ENCODE measurements at places on chromosomes 5 and 9.
A peak's percentile ranks its signal among the peaks of the same experiment; 100 is the strongest.

- DNase-seq = no peak
These were observed 7.1 kb upstream of the AFAP1L1 start for GRCh38 chr5:149264439-149265067.

- DNase-seq = peak; percentile 55
These were observed 1.1 kb upstream of the ADAMTSL1 start for GRCh38 chr9:18472841-18473251.

- DNase-seq = no peak
These were observed 419.3 kb downstream of the ACTL7B start for GRCh38 chr9:108436448-108436847.

DNA sequence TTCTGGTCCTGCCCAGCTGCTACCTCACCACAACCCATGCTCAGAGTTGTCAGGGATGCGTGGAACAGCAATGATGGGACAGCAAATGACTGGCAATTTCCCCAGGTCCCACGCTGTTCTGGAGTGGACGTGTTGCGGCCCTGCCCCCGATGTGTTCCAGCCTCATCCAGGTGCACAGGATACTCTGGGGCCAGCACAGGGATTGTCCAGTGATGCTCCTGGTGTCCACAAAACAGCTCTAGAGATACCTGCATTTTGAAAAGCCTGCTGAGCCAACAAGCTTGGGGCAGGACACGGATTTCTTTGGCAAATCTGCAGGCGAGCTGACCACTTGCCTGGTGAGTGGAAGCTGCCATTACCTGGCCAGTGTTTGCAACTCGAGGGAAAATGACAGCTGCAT lies 88.7 kb downstream of the ANKRD33B start:
- DNase-seq = no peak

- no peak for DNase-seq
These were observed 8.3 kb downstream of the HSD17B3 start for GRCh38 chr9:96293498-96294158.

GRCh38 chr9:120156376-120156775 lies 423.6 kb downstream of the CDK5RAP2 start:
- DNase-seq = no peak

- no peak for DNase-seq
These were observed 67.1 kb downstream of the EHMT1 start for GRCh38 chr9:137685741-137686420.

GRCh38 chr9:21804331-21804730 lies 1.9 kb downstream of the MTAP start:
- DNase-seq = no peak

- DNase-seq = no peak
These were observed at the start of gene DRD1 for GRCh38 chr5:175444060-175444904. Gene DRD1, minus strand, starts transcription at chr5:175444182. Its CDS starts 1,083 bp downstream, at chr5:175443099.

GRCh38 chr5:82274343-82275211 lies 3.6 kb downstream of the RPS23 start:
- DNase-seq = no peak

DNA sequence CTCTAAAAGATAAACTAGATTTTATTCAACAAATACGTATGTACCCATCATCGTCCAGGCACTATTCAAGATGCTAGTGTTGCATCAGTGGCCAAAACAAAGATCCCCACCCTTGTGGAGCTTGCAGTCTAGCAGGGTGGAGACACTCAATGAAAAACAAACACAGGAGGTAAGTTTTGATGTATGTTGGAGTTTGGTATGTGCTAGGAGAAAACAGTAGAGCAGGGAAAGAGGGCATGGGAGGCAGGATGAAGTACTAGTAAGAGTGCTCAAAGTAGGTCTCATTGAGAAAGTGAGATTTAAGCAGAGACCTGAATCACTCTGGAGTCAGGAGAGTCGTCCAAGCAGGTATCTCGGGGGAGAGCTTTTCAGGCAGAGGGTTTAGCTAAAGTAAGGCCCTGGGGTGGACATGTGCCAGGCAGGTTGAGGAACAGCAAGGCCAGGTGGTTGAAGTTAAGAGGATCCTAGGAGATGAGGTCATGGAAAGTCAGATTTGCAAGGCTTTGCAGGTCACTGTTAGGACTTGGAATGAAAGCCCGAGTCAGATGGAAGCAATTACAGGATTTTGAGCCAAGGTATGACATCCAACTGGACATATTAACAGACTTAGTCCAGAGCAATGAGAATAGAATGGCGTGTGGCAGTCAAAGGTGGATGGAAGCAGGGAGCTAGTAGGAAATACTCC lies 9.2 kb downstream of the SNX18 start:
- DNase-seq = no peak

DNA sequence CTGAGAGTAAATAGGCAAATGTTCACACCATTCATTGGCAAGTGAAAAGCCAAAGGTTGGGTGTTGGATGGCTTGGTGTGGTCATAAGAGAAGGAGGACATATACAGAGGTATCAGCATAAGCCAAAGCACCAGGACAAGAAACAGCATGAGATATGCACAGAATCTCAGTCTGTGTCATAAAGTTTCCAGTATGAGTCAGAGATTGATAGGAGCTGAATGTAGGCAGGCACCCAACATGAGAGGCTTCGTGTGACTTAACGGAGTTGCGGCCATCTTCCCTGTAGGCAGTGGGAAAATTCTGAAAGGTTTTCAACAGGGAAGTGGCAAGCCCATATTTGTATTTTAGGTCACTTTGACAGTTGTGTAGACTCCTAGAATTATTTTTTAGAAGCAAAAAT lies 54.5 kb downstream of the SNCAIP start:
- DNase-seq = no peak

- DNase-seq = no peak
These were observed 231.6 kb upstream of the VLDLR start for GRCh38 chr9:2390028-2390427.

GRCh38 chr5:93607367-93608258 lies 24.6 kb downstream of the NR2F1 start:
- DNase-seq = peak; percentile 28

DNA sequence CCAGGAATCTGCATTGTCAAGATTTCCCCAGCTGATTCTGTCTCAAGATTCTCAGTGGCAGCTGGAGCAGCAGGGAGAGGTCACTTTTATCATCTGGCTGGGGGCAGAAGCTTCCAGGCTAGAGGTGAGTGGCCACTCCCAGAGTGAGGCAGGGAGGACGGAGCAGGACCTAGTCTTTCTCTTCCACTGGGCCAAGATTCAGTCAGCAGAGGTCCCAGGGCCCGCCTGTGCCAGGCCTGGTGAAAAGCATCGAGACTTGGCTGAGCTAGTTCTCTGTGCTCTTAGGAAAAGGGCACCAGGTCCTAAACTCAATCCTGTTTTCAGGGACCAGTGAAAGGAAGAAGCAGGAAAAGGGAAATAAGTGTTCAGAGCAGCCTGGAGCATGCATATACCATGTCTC lies 46.6 kb downstream of the IRX1 start:
- no peak for DNase-seq

DNA sequence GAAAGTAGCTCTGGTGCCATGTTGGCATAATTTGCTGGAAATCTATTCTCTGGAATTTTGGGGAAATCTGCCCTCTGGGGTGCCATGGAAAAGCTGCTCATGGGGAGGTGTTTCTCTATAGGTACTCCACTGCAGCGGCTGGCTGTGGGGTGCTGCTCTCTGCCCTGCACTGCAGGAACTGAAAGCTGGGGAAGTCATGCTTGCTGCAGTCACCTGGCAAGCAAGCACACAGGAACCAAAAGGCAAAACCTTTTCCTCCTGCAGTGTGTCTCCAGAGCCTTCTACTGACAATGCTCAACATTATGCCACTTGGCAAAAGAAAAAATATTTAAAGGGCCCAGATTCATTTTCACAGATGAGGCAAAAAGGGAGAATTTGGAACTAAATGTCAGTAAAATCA lies 25.8 kb upstream of the CARNMT1 start:
- DNase-seq = no peak

GRCh38 chr5:156411185-156411613 lies 84.2 kb downstream of the SGCD start:
- no peak for DNase-seq

DNA sequence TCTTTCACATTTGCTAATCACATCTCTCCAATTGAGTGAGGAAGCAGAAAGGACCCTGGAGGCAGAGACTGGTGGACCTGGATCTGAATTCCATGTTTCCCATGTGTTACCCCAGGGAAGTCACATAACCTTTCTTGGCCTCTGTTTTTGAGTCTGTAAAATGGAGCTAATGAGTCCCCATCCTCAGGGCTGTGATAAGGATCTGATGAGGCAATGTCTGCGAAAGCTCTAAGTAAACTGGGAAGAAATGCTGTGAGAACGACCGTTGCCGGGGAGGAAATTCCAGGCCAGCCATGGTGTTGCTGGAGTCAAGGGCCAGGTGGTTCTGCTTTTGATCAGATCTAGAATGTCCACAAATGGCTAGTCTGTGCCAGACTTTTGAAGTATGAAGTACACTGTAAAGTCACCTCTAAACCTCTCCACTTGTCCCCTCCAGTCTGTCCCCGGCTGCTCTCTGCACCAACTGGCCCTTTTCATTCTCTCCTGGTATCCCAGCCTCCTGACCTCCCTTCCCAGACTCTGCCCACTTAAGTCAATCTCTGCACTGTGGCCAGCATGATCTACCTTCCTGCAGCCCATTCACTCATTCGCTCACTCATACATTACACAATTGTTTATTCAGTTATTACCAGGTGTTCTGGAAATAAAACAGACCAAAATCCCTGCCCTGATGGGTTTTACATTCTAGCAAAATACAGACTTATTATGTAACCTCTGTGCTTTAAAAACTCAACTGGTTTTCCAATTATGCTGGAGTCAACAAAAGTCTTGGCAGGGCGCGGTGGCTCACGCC lies 32.5 kb upstream of the N4BP3 start:
- DNase-seq = no peak

DNA sequence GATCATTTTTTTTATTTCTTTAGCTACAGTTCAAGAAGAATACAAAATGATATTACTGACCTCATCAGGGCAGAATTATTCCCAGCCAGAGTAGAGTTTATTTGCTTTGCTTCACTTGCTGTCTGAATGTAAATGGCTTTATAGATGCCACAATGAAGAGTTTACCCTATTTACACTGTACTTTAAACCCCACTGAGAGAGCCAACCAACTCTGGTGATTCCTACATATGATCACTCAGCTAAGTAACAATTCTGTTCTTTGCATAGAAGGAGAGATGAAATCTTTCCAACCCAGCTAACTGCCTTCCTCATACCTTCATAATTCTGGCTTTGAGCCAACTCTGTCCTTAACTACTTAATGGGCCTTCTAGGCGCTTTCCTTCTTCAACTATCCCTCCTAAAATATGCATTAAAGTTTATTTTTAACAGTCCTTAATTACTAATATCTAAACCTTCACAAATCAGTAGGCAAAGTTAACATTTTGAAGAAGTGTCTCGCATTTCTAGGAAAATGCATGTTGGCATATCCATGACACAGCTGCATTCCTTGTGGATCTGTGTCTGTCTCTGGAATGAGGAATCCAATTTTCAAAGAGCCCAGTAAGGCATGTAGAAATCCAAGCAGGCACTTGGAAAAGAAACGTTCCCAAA lies 284.8 kb upstream of the GRAMD2B start:
- no peak for DNase-seq

DNA sequence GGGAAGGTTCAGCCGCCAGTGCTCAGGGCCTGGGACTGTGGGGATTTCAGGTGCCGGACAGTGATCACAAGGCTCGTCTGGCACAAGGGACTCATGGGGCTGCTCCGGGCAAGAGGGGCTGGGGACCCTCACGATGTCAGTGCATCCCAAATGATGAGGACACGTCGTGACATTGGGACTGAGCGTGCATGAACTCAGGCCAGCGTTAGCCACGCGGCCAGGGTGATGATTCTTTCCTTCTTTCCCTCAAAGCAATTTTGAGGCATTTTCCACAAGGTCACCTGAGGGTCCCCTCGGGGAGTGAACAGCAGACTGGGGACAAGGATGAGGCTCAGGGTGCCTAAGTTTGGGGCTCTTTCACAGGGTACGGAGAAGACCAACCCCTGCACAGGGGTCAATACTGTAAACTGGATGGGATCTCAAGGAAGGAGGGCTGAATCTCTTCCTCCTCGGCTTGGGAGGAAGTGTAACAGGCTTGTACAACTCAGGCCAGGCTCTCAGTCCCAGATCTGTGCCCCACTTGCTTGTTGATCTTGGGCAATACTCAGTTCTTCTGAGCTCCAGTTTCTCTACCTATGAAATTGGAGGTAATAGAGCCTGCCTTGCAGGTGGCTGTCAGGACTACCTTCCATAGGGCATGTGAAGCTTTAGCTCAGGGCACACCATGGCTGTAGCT lies 78.5 kb downstream of the PRRT1B start:
- no peak for DNase-seq
